ENCODE measurements at places on chromosomes 1 and 21.

GRCh38 chr1:161287482-161288054, 22.2 kb downstream of the MPZ start:
- no peak for DNase-seq

GRCh38 chr21:41964171-41964570, 10.4 kb upstream of the C2CD2 start:
- DNase-seq, result no peak

DNA sequence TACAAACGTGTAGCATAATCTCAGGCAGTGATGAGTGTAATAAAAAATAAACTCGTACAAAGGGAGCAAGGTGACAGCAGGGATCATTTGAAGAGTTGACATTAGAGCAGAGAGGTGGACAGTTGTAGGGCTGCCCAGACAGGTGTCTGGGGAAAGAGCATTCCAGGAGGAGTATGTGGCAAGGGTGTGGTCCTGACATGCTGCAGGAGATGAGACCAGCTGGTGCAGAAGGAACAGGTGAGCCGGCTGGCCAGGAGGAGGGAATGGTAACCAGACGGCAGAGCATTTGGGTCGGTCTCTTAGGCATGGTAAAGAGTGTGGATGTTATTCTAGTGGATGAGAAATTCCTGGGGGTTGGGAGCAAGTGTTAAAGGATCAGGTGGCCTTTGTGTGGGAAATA, 306.3 kb downstream of the LMX1A start:
- DNase-seq, result no peak

GRCh38 chr1:91503332-91503900, 2.8 kb downstream of the CDC7 start:
- no peak for DNase-seq

DNA sequence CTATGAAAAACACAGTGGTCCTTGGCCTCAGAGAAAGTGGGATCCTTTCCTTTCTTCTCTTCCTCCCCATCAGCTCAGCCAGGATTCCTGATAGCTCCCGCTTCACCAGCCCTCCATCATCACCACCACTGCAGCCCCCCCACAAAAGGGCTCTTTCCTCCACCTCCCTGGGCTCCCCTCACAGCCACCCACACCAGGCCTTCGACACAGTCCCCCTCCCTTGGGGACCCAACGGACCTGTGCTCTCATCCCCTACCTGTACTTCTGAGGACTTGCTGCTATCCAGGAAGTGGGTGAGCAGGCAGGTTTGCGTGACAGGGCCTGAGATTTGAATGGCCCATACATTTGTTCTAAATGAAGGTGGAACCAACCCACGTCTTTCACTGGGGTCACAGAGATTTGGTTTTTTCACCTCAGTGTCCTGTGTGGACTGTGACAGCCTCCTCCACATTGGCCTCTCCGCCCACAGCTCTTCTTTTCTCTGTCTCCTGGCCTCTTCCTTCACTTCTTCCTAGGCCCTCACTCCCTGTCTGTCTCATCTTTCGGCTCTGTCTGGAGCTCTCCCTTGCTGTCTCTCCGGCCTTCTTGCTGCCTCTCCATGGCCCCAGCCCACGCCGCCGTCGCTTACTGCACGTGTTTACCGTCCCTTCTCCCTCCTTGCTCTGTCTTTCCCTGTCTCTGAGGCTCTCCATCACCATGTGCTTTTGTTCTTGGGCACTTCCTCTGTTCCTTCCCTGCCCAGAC, 238.6 kb downstream of the FOXD2 start:
- no peak for DNase-seq

DNA sequence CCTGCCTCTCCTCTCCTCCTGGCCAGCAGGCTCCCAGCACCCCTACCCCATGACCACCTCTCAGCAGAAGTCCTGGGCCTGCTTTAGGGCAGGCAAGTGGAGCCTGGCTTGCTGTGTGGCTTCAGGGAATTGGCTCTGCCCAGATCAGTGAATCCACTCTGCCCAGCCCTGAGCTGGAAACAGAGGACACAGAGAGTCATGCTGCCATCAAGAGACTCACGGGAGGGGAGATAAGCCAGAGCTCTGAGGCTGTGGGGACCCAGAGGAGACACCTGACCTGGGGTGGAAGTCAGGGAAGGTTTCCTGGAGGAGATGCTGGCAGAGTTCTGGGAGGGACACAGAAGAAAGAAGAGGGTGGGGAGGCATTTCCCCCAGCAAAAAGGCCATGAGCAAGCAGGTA, 54.2 kb downstream of the GLIS1 start:
- no peak for DNase-seq

GRCh38 chr1:169217636-169218035, 111.1 kb downstream of the ATP1B1 start:
- DNase-seq, result no peak

DNA sequence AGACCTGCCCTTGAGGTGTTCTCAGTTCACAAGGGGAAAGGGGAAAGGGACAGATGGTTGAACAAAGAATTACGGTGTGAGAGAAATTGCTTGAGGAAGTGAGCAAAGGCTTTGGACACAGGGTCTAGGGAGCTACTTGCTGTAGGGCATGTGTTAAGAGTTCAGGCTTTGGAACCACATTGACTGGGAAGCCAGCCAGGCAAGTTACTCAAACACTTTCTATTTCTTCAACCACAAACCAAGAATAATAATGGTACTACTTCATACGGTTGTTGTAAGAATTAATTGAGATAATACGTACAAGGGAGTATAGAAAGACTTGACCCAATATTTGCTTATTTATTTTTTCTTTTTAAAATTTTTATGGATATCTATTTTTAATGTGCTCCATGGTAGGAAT, 26.6 kb downstream of the AK4 start:
- DNase-seq, result peak; percentile 51

DNA sequence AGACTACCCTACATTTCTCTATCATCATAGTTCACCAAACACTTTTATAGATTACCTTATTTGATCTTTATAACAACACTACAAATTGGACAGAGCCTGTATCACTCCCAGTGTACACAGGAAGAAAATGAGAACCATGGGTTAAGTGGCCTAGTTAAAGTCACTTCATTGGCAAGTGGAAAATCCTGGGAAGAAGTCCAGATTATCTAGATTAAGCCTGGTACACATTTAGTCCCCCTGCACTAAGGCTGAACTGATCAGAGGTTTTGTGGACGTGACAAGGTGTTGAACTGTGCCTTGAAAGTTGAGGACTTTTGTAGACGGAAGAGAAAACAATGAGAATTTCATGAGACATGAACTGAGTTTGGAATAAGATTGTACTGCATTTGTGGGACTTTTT, 7.5 kb upstream of the USH2A start:
- DNase-seq, result no peak

DNA sequence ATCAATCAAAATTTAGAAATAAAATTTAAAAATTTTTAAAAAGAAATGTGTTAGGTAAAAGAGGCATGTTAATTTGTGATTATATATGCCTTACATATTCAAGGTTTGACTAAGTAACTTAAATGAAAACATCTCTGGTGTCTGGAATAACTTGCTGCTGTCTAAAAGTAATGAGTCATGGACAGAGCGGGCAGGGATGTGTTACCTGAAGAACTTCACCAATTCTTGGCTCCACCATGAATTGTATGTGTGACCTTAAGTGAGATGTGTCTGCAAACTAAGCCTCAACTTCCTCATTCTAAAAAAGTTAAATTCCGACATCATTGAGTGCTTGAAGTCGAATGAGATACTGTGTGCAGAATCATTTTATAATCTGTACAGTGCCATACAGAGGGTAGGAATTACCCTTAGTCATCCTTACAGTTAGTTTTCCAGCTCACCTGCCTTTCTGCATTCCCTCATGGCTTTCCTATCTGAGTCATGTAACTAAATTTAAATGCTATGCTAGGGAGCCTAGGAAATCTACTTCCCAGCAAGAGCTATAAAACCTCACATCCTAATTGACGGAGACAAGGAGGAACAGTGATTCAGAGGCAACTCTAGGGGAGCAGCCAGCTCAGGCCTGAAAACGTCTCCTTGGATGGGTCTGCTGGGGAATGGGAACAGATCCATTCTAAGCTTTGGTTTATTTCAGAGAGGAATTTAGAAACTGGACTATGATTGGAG, 100.7 kb upstream of the TSPAN2 start:
- no peak for DNase-seq
